Activated CD8-positive, alpha-beta memory T cell treated with anti-CD3 and anti-CD28 coated beads, Interleukin-2, amount 10 ng/mL, durations not matched to agents 7 days and 5 days (primary cell): ENCODE measurements at places on chromosomes 7 and 10. TPM values are rescaled to one million over a fixed set of nuclear protein-coding genes. Genes with fewer than 3 reads are reported as not detected.

GRCh38 chr7:88339195-88339922 is 32.7 kb upstream of the STEAP4 start:
- DNase-seq = no peak

Gene MUC3A
- total RNA-seq = not detected

- DNase-seq = no peak
Measured at GRCh38 chr10:42738679-42739078, 43.9 kb upstream of the BMS1 start.

Gene PRSS37
- not detected for total RNA-seq

DNA sequence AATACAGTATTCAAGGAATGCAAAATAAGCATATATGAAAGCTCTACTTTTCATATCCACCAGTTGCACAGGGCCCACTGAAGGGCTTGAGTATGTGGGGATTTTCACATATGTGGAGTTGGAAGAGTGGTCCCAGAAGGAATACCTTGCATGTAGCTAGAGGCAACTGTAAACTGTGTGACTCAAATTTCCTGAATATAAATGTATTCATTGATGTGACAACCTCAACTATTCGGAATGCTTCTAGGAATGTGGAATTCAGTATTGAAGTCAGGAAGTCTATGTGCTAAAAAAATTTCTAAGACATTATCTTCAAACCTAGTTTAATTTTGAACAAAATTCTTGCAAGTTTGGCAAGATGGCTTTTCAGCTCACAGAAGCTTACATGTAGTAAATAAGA is 695.5 kb upstream of the SEMA3D start:
- no peak for DNase-seq
